ENCODE measurements at places on chromosomes 7 and 10.

DNA sequence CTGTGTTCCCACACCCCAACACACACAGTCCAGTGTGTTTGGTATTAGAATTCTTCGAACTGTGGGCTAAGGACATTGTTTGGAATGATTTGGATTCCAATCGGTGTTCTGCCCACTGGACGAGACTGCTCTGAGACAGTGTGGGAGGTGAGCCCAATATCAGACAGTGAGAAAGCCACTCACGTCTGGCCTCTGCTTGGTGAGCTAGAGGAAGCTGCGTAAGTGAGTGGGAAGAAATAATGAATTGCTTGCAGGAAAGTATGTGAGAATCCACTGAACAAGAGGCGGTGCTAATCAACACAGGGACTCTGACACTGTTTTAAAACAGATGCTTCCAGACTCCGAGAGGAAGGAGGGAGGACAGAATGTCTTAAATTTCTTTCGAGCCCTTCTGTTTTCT lies 675.0 kb upstream of the ANKRD30A start:
- no peak for DNase-seq

DNA sequence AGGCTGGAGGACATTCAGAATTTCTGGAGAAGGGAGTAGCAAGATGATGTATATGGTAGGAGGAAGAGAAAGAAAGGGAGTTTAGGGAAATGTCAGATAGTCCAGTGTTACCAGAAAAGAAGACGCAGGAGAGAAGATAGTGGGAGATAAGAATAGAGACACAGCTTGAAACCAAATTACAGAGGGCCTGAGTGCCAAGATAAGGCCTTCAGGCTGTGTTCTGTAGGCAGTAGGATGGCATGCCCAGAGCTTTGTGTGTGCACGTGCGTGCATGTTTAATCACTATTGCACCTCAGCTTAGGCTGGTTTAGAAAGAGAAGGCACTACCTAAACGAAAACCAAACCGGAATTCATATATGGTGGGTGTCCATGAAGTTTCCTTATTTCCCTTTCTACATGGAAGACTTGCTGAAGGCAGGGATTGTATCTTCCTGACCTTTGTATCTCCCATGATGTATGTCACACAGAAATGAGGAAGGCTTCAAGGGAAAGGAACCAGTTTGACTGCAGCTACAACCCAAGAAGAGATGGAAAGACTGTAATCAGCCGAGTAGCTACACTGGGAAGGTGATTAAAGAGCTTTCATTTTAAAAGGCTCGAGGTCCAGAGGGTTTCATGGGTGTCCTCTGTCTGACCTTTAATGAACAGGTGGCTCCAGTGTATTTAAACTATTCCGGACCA lies 35.8 kb upstream of the BHLHA15 start:
- DNase-seq = no peak

- DNase-seq = no peak
Measured at GRCh38 chr7:150791304-150791703, 8.9 kb downstream of the TMEM176B start.

DNA sequence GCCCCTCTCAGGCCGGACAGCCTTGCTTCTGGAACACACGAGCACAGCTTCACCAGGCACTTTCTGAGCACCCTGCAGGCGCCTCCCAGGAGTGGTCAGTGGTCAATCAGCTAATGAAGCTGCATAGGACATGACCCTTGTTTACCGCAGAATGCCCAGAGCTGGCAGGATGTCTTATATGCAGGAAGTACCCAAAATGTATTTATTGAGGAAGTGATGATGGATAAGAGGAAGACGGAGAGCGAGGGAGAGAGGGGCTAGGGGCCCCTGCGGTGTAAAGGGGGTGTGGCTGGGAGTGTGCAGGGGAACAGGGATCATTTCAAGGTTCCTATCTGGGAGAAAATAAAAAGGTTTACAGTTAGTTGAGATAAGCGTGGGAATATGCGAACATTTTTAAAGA lies 3.3 kb downstream of the CYP2E1 start:
- DNase-seq = no peak

- no peak for DNase-seq
Measured at GRCh38 chr7:138833596-138833995, 35.6 kb upstream of the ATP6V0A4 start.

DNA sequence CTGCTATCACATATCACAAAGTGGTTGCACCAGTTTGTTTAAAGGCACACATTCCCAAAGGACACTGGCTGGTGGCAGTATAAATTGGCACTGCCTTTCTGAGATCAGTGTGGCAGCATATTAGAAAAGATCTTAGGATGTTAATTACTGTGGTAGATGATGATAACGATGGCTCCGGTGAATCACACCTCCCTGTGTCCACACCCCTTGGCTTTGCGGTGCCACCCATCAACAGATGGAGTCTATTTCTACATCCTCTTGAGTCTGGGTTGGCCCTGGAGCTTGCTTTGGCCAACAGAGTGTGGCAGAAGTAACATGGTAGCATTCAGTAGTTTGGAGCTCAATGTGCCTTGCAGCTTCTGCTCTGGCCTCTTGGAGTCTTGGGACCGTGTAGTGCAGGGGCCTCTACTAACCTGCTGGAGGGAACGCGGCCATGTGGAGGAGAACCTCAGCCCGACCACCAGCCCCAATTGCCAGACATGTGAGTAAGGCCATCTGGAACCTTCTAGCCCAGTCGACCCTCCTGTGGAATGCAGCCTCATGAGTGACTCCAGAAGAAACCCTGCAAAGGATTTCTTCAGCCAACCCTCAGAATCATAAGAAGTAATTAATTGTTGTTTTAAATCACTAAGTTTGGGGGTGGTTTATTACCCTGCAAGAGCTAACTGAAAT lies 27.2 kb upstream of the PLEKHA1 start:
- no peak for DNase-seq

GRCh38 chr10:129787557-129787956 lies 176.5 kb downstream of the EBF3 start:
- DNase-seq = no peak

- DNase-seq = peak; percentile 58
Measured at GRCh38 chr10:96673318-96674099, 46.8 kb downstream of the PIK3AP1 start.

DNA sequence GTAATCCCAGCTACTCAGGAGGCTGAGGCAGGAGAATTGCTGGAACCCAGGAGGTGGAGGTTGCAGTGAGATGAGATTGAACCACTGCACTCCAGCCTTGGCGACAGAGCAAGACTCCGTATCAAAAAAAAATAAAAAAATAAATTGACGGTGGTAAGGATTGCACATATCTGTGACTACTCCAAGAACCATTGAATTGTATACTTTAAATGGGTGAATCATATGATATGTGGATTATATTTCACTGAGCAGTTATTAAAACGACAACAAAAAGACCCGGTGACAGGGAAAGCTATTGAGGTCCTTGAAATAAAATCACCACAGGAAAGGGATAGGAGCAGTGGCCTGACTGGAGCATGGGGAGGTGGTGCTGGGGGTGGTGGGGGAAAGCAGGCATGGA lies 31.2 kb upstream of the COMTD1 start:
- DNase-seq = no peak

DNA sequence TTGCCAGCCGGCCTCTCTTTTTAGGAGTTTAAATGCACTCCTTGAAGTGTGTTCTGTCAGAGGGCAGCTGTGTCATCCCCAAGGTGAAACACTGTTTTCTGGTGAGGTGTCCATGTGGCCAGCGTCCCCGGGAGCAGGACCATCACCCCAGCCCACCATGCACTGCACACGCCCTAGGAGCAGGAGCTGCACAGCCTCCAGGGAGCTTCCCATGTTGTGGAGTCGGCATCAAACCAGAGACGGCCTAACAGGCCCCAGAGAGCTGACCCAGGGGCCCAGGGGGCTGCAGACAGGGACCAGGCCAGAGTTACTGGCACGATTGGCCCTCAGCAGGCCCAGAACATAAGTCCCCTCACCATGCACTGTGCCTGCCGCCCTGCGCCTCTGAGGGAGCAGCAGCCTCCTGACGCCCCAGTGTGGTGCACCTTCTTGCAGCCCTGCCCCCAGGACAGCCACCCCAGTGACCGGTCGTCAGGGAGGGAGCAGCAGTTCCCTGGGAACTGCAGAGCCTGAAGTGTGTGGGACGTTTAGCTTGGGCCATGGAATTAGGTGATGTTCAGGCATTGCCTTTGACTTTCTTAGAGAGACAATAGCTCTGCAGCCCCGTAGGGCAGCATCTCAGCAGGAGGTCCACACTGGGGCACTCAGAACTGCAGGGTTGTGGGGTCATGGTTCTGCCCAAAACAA lies 97.9 kb downstream of the NKX6-2 start:
- no peak for DNase-seq

DNA sequence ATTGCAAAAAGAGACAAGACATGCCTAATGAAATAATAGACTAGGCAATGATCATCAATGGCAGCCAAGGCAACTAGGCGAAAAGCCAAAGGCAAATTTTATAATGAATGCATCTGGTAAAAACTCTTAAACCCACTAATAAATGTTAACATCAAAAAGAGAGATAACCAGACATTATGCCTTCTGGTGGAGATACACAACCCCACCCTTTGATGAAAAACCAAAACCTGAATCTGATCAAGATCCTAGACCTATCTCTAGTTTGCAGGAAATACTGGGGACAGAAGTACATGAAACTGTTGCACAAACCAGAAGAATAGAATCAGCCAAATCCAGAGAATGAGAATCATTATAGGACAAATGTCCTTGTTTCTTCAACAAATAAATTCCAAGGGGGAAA lies 22.0 kb upstream of the GSAP start:
- DNase-seq = no peak

DNA sequence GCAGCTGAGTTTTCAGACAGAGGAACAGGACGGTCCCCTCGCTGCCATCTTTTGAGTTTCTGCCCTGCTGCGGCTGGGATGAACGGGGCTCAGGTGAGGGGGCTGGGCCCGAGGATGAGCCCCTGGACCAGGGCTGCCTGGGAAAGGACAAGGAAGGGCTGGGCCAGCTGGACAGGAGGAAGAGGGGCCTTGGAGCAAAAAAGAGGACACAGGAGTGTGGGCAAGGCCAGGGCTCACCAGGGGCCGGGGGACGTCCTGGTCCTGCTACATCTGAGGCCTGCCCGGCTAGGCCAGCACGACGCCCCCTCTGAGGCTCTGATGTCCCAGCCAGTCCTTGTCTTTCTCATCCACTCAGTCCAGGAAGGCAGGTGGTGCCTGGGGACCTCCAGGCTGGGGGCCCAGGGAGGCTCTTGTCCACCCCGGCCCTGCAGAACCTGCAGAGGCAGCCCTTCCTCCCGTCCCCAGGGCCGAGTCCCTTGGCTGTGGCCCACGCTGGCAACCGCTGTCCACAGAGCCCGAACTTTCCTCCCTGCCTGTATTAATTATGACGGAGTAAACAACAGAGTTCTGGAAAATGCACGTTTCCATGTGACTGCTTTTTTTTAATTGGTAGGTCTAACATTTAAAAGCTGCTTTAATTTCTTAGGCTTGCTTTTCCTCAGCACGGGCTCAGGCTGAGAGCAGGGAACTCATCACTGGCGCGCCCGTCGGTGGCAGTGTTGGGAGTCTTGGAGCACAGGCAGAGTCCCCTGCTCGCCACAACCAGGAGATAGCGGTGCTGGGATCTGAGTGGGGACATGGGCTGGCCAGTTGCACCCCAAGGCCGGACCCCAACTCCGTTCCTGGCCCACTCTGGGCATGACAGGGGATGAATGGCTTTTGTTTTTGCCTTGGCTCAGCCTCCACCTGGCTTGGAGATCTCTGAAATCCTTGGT lies 187.7 kb downstream of the ELFN1 start:
- no peak for DNase-seq

- DNase-seq = no peak
Measured at GRCh38 chr10:77633376-77633775, 4.2 kb downstream of the KCNMA1 start.

- DNase-seq = no peak
Measured at GRCh38 chr10:28495084-28495483, 37.8 kb upstream of the WAC start.

DNA sequence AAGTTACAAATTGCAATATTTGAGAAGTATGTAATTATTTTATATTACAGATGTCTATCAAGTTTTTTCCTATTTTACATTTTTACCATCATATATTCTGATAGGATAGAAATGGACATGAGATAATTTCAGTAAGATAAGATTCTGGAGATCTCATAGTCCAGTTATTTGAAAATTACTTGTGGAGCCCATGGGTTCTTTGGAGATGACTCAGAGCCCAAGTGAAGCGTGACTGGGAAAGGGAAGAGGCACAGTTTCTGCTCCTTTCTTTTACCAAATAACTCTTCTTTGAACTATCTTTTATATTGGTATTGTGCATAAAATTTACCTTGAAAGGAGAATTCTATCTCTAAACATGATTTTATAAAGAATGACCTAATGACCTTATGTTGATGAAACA lies 2.4 kb downstream of the CD36 start:
- no peak for DNase-seq

DNA sequence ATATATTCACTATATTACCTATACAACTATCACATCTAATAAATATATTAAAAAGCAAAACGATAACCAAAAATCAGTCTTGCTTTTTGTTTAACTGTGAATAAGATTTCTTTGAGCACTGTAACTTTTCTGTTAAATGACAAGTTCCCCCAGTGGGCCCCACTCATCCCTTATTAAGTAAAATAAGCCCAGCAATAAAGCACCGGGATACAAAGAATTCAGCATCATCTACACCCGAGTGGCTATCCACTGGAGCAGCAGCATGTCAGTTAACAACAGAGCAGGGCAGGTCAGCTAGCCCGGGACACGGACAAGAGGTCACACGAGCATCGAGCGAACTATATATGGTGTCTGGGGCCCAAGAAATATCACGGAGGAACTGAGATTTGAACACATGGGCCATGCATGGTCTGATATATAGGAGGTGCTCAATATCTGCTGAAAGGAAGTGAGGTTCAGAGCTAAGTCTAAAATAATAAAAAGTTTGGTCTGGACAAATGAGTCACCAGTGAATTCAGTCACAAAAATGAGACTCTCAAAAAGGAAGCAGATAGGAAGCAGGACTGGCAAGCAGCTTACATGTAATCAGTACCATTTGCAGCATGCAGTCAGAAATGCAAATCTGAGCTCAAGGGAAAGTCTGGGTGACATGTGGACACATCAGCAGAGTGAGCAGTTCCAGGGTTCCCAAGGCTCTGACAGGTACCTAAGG lies 4.1 kb downstream of the ERCC6 start:
- no peak for DNase-seq

DNA sequence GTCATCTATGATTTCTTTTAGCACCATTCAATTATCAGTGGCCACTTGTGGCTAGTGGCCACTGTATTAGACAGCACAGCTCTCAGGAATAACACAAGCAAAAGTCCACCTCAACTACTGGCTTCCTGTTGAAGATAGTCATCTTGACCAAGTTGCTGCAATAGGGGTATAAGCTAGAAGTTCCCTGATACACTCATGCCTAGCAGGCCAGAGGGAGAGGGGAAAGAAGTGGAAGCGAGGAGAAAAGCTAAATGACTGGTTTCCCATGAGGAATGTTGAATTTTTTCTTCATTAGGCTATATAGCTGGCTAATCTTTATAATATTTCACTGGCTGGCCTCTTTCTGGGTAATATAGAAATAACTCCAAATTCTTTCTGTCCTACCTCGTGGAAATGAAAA lies 327.5 kb upstream of the MEOX2 start:
- no peak for DNase-seq

- no peak for DNase-seq
Measured at GRCh38 chr10:61871487-61871886, 30.0 kb upstream of the ARID5B start.
